ENCODE measurements at places on chromosomes 4 and X.

- DNase-seq: no peak
These were observed 35.1 kb downstream of the GEMIN8 start for GRCh38 chrX:13994536-13995080.

- DNase-seq: no peak
These were observed 13.8 kb upstream of the ZNF674 start for GRCh38 chrX:46559062-46559461.

GRCh38 chr4:156396534-156396933 is 442.9 kb upstream of the CTSO start:
- DNase-seq: no peak

DNA sequence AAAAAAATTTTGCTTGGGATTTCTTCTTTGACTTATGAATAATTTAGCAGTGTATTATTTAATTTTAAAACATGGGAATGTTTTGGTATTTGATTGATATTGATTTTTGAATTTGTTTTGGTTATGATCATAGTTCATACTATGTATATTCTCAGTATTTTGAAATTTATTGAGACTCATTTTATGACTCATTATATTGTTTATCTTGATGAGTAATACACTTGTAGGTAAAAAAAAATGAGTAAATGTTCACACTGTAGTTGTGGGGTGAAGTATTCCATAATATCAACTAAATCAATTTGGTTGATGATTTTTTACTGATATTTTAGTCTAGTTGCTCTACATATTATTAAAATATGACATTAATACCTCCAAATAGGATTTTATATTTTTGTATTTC is 1142.2 kb downstream of the ADGRL3 start:
- no peak for DNase-seq

- no peak for DNase-seq
These were observed 19.4 kb downstream of the SEPTIN11 start for GRCh38 chr4:76968937-76969336.

GRCh38 chrX:19332983-19333382 is 10.7 kb upstream of the PDHA1 start:
- DNase-seq: no peak
